ENCODE measurements at places on chromosomes 12 and 14.

GRCh38 chr12:52425466-52425865, 8.7 kb downstream of the KRT75 start:
- no peak for DNase-seq

GRCh38 chr12:11838403-11838802, 188.9 kb downstream of the ETV6 start:
- no peak for DNase-seq

DNA sequence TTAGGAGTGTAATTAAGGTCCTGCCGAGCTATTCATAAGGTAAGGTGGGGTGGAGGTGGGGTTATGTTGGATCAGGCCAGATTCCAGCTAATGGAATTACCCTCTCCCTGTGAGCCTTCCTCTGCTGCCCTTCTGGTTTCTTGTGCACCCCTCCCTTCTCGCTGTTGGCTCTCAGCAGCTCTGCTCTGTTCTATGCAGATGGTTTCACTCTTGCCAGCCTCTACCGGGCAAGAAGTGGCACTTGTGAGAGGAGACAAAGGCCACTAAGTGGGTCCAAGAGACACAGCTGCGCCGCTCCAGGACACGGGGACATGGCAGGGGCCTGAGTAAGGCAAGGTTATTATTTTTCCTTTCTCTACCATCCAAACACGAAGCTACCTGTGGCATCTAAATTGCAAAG, 334.4 kb downstream of the EMP1 start:
- no peak for DNase-seq

GRCh38 chr14:87863047-87863446, 129.9 kb downstream of the GALC start:
- DNase-seq = no peak

GRCh38 chr12:39905152-39905551, 200.7 kb downstream of the SLC2A13 start:
- DNase-seq = peak; percentile 12

- DNase-seq = peak; percentile 17
These were observed 32.7 kb upstream of the GLIPR1 start for GRCh38 chr12:75447691-75448393.

DNA sequence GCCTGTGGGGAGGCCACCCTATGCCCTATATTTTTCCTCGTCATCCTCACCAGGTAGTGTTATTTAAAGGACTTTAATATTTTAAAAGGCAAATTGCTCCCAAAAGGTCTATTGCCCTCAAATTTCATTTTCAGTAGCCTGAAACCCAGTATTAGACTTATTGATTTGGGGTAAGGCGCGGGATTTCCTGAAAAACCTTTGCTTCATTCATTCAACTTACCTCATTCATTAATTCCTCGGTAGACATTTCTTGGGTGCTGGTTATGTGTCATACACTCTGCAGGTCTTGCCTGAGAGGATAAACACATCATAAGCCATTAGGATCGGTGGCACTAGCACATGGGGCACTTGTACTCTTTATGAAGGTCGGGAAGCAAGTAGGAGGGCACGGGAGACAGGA, 99.2 kb downstream of the ARF6 start:
- DNase-seq = no peak

- DNase-seq = no peak
These were observed 204.1 kb downstream of the GXYLT1 start for GRCh38 chr12:41940571-41940970.

GRCh38 chr14:69287098-69288010, 27.4 kb downstream of the GALNT16 start:
- DNase-seq = peak; percentile 17

DNA sequence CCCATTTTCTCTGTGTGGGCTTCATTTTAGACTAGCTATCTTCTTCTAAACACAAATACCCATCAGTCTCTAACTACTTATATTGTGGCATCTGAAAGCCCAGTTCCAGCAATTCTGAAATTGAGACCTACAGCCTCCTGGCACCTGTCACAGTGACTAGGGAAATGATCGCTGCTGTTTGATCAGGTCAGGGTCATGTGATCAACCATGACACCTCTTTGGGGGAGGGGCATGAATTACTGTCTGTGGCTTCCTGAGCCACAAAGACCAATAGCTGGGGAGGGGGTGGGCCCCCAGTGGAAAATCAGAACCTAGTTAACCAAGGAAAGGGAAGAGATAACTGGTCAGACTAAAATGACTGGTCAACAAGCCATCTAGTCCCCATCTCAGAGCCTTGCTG, 14.1 kb downstream of the WSCD2 start:
- DNase-seq = no peak

- DNase-seq = peak; percentile 65
These were observed 1.4 kb downstream of the WSB2 start for GRCh38 chr12:118059341-118060191.

GRCh38 chr12:32454075-32454474, 54.7 kb downstream of the FGD4 start:
- peak; percentile 89 for DNase-seq

DNA sequence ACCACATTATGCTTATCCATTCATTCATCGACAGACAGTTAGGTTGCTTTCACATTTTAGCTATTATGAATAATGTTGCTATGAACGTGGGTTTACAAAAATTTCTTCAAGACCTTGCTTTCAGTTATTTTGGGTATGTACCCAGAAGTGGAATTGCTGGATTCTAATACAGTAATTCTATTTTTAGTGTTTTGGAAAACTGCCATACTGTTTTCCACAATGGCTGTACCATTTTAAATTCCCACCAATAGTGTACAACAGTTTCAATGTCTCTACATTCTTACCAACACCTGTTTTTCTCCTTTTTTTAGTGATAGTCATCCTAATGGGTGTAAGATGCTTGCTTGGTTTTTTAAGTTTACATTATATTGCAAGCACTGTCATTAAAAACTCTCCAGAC, 147.5 kb downstream of the ZFP36L1 start:
- DNase-seq = no peak

- no peak for DNase-seq
These were observed 67.0 kb downstream of the CRADD start for GRCh38 chr12:93743999-93744689.

- DNase-seq = peak; percentile 64
These were observed 101.4 kb downstream of the TTC7B start for GRCh38 chr14:90714811-90715210.

DNA sequence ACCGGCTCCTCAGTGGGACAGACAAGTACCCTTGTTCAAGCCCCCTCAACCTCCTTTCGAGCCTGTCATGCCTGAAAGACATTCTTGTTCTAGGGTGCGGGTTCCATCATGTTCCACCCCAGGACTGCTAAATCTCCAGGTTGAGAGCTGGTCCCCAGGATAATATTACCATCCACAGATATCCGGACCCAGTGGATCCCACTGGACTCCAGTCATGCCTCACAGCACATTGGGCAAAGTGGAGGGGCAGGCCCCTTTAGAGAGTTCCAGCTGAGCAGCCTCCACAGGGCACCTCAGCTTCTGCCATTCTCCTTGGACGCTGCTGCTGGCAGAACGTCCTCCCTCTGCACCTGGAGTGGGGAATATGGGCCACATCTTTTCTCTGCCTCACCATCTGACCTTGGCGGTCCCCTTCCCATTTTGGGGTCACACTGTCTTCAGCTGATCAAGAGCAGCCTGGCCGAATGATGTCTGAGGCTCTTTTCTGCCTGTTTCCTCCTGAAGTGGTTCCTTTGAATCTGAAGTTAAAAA, 137.4 kb downstream of the BCL11B start:
- no peak for DNase-seq

- DNase-seq = peak; percentile 33
These were observed 10.9 kb upstream of the ITGB7 start for GRCh38 chr12:53217931-53218307.

DNA sequence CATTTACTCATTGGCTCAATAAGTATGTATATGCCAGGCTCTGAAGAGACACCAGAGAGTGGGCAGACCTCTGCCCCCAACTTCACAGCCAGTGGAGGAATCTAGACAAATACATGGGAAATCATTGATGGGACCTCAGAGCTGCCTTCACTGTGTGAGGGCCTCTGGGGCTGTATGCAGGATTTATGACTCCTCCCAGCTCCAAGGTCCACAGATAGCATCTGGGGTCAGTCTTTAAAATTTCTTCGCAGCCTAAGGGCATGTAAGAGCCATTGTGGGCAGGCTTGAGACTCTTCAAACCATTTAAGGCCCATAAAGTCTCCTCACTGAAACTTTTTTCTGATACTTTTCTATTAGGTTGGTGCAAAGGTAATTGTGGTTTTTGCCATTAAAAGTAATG, 125.5 kb downstream of the SPTSSA start:
- DNase-seq = no peak

GRCh38 chr12:130576371-130576816, 139.7 kb downstream of the RIMBP2 start:
- DNase-seq = no peak

DNA sequence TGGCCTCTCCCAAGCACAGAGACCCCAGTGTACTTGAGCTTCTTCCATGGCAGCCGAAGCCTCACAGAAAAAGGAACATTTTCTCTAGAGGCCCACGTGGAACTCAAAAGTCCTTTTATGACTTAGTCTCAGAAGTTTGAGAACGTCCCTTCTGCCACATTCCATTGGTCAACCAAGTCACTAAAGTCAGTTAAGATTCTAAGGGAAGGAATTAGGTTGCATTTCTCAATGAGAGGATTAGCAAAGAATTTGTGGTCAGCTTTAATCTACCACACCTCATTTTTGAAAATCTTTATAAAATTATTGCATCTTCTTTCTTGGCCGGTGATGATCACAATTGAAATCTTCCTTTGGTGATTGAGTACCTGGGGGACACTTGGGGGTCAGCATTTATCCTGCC, 279.9 kb upstream of the TBX3 start:
- peak; percentile 34 for DNase-seq

DNA sequence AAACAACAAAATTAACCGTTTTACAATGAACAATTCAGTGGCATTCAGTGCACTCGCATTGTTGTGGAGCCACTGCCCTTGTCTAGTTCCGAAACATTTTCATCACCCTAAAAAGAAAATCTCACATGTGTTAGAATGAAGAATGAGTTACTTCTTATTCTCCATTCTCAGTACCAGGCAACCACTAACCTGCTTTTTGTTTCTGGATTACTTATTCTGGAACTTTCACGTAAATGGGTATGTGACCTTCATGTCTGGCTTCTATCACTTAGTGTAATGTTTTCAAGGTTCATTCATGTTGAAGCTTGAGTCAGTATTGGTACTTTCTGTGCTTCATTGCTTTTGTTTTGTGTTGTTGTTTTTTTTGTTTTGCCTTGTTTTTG, 15.6 kb downstream of the RCOR1 start:
- DNase-seq = no peak

GRCh38 chr14:61388173-61388975, 67.0 kb downstream of the PRKCH start:
- DNase-seq = peak; percentile 5

- DNase-seq = peak; percentile 45
These were observed 11.3 kb upstream of the DACT1 start for GRCh38 chr14:58626431-58626831.

DNA sequence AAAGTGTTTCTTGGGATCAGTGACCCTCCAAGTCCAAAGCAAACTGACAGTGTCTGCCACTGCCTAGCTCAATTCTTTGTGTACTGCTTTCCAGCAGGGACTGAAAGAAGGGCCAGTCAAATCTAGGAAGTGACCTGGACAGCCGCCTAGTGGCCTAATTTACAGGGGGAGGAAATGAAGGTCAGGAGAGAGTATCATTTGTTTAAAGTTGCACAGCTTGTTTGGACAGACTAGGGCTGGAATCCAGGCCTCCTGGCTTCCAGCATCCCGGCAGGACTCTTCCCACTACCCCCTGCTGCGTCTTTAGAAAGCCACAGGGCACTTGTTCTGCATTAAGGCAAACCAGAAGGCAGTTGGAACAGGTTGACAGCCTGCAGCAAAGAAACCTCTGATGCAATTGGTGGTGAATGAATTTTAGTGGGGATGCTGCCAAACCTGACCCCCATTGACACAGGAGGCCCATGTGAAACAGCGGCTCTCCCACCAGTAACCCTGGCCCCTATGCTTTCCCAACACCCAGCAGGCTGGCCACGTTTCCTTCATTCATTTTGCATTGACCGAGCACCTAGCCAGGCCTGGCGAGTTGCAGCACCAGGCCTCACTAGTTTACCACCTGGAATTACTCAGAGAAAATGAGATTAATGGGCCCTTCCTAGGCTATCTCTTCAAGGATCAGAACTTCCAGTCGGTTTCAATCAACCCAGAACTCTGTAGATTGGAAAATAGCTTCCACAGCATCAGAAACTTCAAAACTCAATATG, 28.2 kb downstream of the GALNT16 start:
- peak; percentile 43 for DNase-seq

- no peak for DNase-seq
These were observed 196.6 kb upstream of the DIO3 start for GRCh38 chr14:101364503-101365328.

DNA sequence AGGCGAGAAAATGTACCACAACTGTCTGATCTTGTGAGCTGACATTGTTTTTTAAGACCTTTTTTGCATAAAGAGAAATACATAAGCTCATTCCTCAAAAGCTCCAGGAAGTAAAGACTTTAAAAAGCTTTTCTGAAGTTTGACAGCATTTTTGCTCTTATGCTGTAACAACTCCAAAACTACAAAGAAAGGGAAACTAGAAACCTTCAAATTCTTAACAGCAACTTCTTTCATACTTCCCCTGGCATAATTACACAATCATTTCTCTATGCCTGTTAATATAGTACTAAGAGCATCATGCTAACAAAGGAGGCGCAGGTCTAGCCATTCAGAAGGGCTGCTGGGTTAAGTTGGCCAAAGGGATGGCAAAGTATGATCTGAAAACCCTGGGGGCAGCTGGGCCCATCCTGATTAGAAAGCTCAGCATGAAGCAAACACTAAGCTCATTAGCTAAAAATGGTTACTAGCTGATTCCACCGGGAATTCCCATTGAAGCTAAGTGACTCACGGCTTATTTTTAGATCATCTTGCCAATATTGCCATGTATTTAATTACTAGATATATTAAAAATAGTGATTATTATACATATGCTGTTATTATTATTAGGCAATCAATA, 26.1 kb upstream of the ANP32D start:
- no peak for DNase-seq

DNA sequence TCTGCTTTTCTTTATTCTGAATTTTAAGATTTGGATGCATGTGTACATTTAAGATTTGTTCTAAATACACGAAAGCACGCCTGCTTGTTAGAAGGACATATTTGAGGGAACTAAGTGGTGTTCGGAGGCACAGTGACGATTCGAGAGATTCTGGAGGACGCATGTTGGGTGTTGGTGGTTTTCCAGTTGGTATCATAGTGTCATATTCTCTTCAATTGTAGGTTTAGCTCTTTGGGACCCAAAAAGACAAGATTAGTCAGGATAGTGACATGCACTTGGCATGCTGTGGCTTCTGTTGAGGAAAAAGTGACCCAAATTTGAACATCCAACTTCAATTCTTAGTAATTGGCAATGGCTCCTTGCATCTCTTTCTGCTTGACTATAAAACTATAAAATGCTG, 30.1 kb downstream of the PRKCH start:
- no peak for DNase-seq
